Stimulated activated naive CD4-positive, alpha-beta T cell treated with Interleukin-2 at 50 U/mL for 16 hours (primary cell): ENCODE measurements at places on chromosomes 5 and 9.

DNA sequence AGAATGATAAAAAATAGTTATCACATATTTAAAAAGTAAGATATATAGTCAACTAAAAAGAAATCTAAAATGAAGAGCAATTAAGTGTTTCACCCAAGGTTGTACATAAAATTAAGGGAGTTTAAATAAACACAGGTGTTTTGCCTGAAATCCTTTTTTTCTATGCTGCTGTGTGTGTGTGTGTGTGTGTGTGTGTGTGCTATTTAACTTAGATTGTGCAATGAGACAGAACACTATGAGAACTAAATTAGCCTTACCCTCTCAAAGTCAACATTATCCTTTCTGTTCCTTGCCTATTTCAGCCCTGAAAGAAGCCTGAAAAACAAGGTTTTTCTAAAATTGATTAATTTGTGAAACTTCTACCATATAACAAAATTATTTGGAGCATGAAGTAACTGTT, 516.2 kb downstream of the ELAVL2 start:
- no peak for DNase-seq

- DNase-seq, result no peak
Measured at GRCh38 chr9:116928289-116928688, 241.2 kb downstream of the TRIM32 start.

- DNase-seq, result no peak
Measured at GRCh38 chr9:107733523-107733894, 243.9 kb upstream of the KLF4 start.

DNA sequence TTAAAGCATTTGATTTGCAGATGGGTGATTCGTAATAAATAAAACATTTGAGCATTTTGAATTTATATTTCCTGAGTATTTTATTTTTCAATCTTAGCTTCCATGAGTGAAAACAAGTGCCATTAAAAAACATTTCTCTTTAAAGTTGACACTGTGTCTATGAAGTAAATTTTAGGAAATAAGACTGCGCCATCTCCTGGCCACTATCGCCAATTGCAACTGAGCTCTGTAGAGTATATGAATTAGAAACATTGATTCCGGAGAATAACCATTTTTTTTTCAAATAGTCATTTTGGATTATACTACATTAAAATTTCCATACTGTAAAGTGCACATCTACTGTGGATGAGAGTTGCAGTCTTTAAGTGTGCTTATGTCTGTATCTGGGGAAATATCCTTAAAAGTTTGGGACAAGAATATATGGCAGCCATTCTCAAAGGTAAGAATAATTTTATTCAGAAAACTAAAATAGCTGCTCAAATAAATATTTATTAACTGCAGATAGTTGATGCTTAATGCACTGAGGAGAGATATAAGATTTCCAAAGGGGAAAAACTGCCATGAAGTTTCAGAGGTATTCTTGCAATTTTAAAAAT, 5.9 kb downstream of the DMRTA1 start:
- peak; percentile 22 for DNase-seq

DNA sequence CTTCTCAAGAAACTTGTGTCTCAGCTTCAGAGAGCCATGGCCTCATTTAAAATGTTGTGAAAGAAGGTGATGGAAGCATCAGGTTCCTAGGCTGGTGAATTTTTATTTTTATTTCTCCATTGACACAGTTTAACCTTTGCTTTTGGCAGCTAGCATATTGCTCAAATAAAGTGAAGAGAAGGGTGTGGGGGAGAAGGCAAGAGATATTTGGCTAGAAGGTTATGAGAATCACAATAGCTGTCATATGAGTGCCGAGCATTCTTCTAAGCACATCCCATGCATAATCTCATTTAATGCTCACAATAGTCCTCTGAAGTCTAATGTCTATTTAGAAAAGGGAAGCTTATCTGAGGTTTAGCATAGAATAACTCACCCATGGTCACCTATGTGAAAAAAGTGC, 43.1 kb downstream of the GRIA1 start:
- DNase-seq, result no peak

- DNase-seq, result no peak
Measured at GRCh38 chr9:107669422-107669821, 179.9 kb upstream of the KLF4 start.

GRCh38 chr9:104503440-104503839, 623 bp upstream of the OR13F1 start:
- no peak for DNase-seq

DNA sequence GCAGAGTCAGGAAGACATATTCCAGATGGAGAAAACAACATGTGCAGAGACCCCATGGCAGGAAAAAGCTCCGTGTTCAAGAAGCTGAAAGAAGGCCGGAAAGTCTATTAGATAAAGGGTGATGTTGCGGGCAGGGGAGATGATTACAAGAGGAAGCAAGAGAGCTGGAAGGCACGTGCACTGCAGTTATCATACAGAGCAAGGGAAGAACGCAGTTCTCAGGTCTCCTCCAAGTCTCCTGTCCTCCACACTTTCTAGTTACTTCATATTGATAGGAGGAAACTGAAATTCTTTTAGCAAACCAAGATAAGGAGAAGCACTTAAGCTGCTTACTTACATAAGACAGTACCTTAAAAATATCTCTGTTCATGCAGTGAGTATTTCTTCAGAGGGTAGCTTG, 58.3 kb upstream of the PLPP6 start:
- DNase-seq, result no peak

DNA sequence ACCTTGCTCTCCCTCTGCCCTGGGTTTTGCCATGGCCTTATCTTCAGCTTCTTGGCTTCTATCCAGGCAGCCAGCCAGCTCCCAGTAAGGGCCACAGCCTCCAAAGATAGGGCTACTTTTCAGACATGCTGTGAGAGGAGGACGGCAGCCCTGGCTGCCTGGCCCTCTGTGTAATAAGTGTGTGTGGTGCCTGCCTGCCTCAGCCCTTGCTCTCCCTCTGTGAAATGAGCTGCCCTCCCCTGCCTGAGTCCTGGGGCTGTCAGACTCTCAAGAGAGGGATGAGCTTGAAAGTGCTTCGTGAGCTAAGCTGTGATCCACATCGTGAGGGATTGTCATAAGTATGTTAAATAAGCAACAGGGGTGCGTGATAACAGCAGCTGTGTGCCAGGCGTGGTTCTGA, 8.1 kb downstream of the NDST1 start:
- DNase-seq, result no peak

DNA sequence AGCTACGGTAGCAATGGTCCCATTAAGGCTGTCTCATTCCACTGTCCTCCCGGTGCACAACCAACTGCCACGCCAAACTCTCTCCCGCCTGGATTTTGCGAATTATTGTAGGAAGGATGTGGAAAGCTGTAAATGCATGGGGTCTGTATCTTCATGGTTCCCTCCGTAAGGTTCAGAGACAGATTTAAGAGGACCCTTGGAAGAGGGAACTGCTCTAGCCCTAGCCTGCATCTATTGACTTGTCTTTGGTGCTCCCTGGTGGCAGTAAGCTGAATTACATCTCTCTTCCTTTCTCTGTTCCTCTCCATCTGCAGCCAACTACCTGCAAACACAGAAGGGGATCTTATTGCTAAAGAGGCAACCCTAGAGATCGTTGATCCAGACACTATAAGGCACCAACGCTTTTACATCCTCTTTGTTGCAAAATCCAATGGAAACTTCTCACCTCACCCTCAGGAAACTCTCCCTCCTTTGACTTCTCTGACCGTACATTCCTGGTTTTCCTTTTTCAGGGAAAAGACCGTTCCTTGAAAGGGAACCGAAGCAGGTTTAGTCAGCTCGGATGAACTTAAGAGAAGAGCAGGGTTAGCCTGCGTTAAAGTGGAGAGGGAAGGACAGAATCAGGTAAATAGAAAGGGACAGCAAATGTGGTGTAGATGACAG, 11.9 kb downstream of the CAPSL start:
- peak; percentile 18 for DNase-seq

GRCh38 chr5:97049175-97049574, 93.2 kb downstream of the LIX1 start:
- no peak for DNase-seq

DNA sequence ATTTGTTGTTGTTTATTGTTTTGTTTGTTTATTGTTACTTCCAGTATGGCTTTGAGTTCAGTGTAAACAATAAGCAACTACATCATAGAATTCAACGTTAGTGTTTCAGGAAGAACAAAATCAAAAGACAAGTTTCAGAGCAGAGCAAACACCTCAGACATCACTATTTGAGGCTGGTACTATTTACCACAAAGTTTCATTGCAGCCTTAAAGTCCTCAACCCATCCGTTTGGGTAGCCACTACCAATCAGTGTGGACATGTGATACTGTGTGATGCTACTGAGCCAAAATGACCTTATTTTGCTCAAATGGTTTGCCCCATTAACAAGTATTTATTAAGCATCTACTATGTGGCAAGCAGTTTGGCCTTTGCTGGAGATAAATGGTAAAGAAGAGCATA, 458.5 kb upstream of the PTGER4 start:
- DNase-seq, result no peak

GRCh38 chr5:5005353-5005752, 134.8 kb upstream of the ADAMTS16 start:
- no peak for DNase-seq

GRCh38 chr5:4023091-4023752, 427.6 kb downstream of the IRX1 start:
- DNase-seq, result no peak

GRCh38 chr9:20659474-20659967, 24.5 kb upstream of the FOCAD start:
- DNase-seq, result no peak

- no peak for DNase-seq
Measured at GRCh38 chr5:124521461-124522230, 224.8 kb downstream of the ZNF608 start.

DNA sequence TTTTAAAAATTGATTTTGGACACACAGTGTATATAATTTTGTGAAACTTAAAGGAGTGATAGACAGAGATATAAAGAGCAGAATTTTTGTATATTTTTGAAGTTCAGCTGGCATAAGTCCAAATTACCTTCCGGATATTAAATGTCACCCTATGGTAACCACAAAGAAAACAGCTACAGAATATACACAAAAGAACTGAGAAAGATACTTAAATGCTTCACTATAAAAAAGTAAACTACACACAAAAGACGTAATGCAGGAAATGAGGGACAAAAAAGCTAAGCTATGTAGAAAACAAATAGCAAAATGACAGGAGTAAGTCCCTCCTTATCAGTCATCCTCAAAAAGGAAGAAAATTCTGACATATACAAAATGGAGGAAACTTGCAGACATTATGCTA, 29.4 kb downstream of the HACD4 start:
- no peak for DNase-seq

GRCh38 chr9:87657190-87657589, 68.7 kb upstream of the CTSL start:
- no peak for DNase-seq

GRCh38 chr9:35051069-35051967, 21.1 kb downstream of the VCP start:
- DNase-seq, result peak; percentile 36

DNA sequence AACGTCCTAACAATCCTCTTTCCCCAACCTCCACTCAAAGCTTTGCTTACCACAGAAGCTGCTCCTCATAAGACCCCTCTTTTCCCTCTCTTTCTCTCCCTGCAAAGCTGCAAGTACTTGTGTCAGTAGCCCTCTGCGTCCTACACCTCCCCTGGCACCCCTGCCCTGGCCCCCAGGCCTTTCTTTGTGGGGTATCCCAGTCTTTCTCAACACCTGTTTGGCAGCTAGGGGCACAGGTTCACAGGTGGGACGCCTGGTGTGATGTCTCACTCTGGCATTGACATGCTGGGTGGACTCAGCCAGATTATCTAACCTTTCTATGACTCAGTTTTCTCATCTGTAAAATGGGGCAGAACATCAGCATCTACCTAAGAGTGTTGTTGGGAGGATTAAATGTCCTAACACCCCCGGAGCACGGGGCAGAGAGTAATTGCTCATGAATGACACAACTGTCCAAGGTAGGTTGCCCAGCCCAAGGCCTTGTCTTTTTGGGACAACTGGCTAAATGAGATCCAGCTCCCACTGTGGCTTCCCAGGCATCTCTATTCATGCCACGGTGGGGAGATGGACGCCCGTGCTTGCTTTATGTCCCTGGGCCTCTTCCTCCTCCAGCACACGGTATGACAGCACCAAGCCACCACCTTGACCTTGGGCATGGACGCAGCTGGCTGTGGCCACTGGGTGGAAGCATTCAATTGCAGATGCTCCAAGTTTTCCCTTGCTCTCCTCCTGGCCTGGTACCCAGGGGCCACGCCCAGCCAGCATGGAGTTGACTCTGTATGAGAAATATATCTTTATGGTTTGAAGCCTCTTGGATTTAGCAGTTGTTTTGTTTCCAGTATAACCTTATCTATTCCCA, 190.4 kb downstream of the RGS3 start:
- DNase-seq, result no peak

- no peak for DNase-seq
Measured at GRCh38 chr5:168984135-168984675, 316.7 kb downstream of the SLIT3 start.

DNA sequence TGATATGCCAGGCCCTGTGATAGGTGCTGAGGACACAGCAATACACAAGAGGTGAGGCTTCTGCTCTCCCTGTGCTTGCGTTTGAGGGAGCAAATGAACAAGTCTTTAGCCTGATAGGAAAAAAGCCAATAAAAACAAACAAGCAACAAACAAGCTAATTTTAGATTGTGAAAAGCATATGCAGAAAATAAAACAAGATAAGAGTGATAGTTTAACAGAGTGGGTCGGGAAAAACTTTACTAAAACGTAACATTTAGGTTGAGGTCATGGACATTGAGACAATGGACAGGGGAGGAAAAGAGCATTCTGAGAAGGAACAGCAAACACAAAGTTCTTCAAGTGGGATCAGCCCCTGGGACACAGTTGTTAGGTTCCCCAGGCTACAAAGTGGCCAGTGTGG, 4.3 kb downstream of the SMIM3 start:
- DNase-seq, result no peak

DNA sequence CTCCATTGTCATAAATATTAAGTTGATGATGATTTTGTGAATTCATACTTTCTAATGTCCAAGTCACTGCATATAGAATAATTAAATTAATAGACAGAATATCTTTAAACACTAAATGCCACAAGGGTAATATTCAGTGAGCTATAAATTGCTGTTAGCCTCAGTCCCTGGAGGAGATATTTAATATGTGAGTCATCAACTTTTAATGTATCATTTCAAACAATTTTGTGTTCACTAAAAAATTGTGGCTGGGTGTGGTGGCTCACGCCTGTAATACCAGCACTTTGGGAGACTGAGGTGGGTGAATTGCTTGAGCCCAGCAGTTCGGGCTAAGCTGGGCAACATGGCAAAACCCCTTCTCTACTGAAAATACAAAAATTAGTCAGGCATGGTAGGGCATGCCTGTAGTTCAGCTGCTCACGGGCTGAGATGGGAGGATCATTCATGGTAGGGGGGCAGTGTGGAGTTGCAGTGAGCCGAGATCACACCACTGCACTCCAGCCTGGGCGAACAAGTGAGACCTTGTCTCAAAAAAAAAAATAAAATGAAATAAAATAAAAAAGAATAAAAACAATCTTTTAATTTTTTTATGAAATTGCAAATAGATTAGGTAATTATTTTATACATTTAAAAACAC, 717.3 kb upstream of the CHD1 start:
- no peak for DNase-seq

GRCh38 chr9:130487500-130487899, 42.7 kb downstream of the ASS1 start:
- DNase-seq, result no peak

GRCh38 chr9:137820161-137820855, 57.3 kb upstream of the CACNA1B start:
- DNase-seq, result no peak
